ENCODE measurements at places on chromosomes 11 and 22.
A peak's percentile ranks its signal among the peaks of the same experiment; 100 is the strongest.

DNA sequence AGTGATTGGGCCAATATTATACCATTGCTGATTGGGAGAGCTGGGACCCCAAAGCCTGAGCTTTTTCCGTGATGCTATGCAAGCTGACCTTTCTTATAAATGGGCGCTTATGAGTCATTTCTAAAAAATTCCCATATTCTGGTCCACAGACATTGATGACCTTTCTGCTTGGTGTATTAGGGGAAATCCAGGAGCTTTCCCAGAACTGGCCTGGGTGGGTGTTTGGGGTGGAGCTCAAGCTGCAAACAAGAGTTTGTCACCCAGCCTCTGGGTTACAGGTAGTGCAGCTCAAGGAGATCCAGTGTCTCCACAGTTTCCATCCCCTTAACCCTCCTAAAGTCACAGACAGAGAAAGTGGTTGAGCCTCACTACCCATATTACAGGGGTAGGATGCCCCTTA, 67.7 kb downstream of the CCDC81 start:
- DNase-seq, result no peak

GRCh38 chr22:47247579-47248240, 485.3 kb downstream of the TBC1D22A start:
- no peak for DNase-seq

GRCh38 chr11:121696177-121696871, 243.6 kb upstream of the SORL1-AS1 start:
- no peak for DNase-seq

GRCh38 chr11:59178402-59178801, 6.5 kb downstream of the DTX4 start:
- no peak for DNase-seq

GRCh38 chr11:62556108-62556874, 9.7 kb upstream of the AHNAK start:
- DNase-seq, result no peak

GRCh38 chr11:106581399-106581798, 436.9 kb downstream of the GUCY1A2 start:
- DNase-seq, result no peak

GRCh38 chr11:492427-493226, 14.4 kb downstream of the RNH1 start:
- no peak for DNase-seq

- DNase-seq, result no peak
Measured at GRCh38 chr11:27409049-27409448, 46.0 kb upstream of the CCDC34 start.

GRCh38 chr11:26878959-26879581, 114.8 kb upstream of the FIBIN start:
- no peak for DNase-seq

DNA sequence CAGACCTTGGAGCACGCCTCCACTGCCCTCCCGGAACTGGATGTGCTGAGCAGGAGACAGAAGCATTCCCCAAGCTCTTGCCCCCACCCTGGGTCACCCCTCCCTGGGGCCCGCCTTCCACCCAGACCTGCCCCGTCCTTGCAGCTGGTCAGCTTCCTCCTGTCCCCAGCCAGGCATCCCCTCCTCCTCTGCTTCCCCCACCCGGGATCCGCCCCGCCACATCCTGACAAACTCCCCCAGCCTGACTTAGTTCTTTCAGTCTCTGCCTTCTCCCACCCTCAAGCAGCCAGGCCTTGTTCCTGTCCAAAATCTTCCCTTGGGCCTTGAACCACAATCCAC, 1.1 kb upstream of the PLXNB2 start:
- no peak for DNase-seq

DNA sequence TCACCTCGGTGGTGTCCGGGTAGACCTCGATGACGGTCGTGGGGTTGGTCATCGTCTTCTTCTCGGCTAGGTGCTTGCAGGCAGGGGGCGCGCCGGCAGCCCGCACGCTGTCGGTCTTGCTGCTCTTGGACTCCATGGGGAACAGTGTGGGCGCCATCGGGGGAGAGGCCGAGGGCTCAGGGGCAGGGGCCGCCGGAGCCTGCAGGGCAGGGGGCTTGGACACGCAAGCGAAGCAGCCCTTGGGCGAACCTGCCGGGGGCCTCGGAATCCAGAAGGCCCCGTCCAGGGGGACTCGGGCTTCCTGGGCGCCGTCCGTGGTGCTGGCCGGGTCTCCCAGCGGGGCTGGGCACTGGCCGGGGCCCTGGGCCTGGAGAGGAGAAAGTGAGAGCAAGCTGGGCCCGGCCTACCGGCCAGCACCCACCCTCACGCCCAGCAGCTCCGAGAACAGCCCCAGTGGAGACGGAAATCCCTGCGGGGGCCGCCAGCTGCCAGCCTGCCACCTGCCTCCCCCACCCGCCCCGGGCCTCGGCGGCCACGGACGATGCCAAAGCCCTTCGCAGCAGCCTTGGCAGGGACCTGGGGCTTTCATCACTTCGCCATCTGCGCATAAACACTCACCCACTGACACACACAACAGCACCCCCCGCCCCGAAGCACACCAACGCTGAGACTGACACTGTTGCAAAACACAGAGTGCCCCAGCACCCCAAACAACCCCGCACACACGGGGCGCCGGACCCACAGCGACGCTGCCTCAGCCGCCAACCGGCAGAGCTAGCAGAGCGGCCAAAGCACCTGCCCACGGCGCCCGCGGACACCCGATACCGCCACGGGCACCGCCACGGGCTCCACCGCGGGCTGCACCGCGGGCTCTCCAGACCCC, 2.4 kb downstream of the IFITM10 start:
- peak; percentile 17 for DNase-seq

DNA sequence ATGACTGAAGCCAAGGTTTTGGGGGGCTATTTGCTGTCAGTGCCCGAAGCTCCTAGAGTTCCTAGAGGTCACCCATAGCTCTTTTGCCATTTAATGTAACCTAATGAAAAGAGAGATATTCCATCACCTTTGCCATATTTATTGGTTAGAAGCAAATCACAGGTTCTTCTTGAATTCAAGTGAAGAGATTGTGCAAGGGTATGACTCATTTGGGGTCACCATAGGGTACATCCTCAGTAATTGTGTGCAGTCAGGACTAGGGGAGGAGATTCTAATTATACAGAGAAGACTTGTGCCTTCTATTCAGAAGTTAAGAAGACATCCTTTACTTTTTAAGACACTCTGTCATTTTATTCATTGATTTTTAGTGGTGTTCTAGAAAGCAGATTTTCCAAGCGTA, 6.9 kb upstream of the PRAME start:
- no peak for DNase-seq

- DNase-seq, result no peak
Measured at GRCh38 chr11:45752106-45752505, 52.8 kb upstream of the SLC35C1 start.

GRCh38 chr22:25368271-25368670, 148.8 kb downstream of the CRYBB2 start:
- no peak for DNase-seq

DNA sequence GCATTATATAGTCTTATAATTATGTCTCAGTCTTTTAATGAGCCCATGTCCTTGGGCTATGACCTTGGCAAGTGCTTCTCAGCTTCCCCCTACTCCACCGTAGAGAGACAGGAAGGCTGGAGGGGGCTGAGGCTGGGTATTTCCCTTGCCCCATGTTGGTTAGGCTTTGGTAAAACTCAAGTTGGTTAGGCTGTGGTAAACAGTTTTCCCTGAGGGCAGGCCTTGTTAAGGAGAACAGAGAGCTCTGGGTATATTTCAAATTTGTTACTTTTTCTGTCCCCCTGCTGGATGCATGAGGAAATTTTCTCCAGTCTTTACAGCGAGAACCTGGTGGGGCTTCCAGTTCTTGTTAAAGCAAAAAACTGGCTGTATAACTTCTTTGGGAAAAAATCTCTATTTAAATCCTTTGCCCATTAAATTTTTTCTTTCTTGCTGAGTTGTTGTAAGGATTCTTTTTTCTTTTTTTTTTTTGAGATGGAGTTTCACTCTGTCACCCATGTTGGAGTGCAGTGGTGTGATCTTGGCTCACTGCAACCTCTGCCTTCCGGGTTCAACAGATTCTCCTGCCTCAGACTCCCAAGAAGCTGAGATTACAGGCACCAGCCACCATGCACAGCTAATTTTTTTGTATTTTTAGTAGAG, 12.2 kb upstream of the DCHS1 start:
- no peak for DNase-seq

GRCh38 chr11:114970927-114971645, 292.8 kb downstream of the NXPE2 start:
- DNase-seq, result no peak

- no peak for DNase-seq
Measured at GRCh38 chr11:94920311-94920710, 53.0 kb downstream of the CWC15 start.

DNA sequence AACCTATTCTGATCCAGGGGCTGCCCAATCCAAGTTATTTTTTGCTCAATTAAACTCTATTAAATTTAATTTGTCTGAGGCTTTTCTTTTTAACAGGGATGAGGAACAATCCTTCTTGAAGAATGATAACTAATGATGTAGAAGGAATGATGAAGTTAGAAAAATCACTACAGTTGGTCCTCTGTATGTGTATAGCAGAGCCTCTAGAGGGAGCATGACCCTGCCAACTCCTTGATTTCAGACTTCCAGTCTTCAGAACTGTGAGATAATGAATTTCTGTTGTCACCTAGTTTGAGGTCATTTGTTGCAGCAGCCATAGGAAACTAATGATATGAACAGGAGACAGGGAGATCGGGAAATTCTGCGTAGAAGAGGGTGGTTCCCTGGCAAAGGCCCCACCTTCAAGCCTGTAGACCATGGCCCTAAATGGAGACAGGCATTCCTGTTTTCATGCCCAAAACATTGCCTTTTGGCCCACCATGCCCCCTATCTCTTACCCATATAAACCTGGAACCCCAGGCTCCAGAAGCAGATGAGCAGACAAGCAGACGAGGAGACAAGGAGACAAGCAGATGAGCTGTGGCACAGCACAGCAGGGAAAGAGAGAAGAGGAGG, 7.7 kb upstream of the QSER1 start:
- DNase-seq, result no peak

DNA sequence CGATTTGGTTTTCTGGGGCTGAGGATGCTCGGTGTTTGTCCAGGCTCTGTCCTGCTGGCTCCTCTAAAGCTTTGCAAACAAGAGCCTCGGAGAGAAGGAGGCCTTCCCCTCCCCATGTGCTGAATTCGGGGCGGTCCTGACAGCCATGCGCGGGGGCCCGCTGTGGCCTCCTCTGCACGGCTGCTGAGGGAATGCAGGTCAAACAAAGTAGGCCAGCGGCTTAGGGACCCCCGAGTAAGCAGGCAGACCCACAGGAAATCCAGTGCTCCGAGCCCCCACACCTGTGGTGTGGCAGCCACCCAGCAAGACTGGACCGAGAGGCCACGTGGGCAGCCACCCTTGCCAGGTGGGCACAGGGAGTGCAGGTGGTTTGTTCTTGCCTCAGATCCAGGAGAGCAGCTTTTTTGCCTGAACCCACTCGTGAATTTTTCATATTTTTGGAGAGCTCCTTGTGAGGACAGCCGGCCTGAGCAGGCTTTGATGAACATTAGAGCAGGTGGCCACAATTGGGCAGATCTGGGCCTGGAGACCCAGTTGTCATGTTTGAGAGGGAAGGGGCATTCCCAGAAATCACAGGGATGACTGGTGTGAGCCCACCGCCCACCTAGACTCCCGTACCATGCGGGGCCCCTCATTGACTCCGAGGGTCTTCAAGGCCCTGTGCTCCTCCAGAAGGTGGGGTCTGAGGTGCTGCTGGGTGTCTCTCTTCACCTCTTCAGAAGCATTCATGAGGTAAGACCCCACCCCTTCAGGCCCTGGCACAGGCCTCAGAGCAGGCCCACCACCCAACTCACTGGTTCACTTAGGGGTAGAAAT, 43.0 kb upstream of the KCNQ1OT1 start:
- no peak for DNase-seq

- no peak for DNase-seq
Measured at GRCh38 chr22:20438678-20439492, 1.3 kb upstream of the SCARF2 start.

Data from mesothelial cell of epicardium (in vitro differentiated cells).